CD4-positive, CD25-positive, alpha-beta regulatory T cell (primary cell): ENCODE measurements at places on chromosomes 7 and 10. TPM values are rescaled to one million over a fixed set of nuclear protein-coding genes. Genes with fewer than 3 reads are reported as not detected.

Gene TWIST1
- 0.39 TPM for total RNA-seq

Gene PPP1R17
- not detected for total RNA-seq

Gene LRRC4
- not detected for total RNA-seq

Gene CLDN4
- 0.79 TPM for total RNA-seq

Gene GCC1
- total RNA-seq, result 40.4 TPM

Gene ENTPD1
- total RNA-seq, result 49.4 TPM

Gene NUTM2A
- total RNA-seq, result 0.86 TPM

Gene SLC13A4
- not detected for total RNA-seq

Gene NPC1L1
- 0.10 TPM for total RNA-seq

Gene GRB10
- total RNA-seq, result 2.3 TPM

Gene GPR85
- total RNA-seq, result not detected

Gene ADK
- total RNA-seq, result 33.3 TPM

Gene MMD2
- total RNA-seq, result not detected

Gene OR2A1
- not detected for total RNA-seq

Gene IL6
- total RNA-seq, result not detected
